Activated CD4-positive, CD25-positive, alpha-beta regulatory T cell (primary cell): ENCODE measurements at places on chromosomes 7 and 10.

- DNase-seq: no peak
These were observed 98.1 kb downstream of the CCDC71L start for GRCh38 chr7:106562711-106563366.

- no peak for DNase-seq
These were observed 47.7 kb downstream of the TBXAS1 start for GRCh38 chr7:139876622-139877283.

DNA sequence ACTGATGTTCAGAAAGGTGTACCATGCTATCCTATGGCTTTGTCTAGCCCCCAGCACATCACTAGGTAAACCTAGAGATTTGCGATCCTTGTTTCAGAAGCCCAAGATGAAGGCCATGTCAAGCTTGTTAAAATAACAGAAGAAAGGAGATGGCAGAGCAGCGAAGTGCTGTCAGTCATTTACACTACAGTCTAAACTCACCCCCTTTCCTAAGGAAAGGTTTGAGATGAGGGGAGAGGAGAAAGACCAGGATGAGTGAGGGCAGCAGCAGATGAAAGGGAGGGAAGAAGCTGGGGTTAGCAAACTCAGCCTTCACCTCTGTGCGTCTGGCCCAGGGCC is 74.8 kb downstream of the PROSER2 start:
- DNase-seq: no peak

DNA sequence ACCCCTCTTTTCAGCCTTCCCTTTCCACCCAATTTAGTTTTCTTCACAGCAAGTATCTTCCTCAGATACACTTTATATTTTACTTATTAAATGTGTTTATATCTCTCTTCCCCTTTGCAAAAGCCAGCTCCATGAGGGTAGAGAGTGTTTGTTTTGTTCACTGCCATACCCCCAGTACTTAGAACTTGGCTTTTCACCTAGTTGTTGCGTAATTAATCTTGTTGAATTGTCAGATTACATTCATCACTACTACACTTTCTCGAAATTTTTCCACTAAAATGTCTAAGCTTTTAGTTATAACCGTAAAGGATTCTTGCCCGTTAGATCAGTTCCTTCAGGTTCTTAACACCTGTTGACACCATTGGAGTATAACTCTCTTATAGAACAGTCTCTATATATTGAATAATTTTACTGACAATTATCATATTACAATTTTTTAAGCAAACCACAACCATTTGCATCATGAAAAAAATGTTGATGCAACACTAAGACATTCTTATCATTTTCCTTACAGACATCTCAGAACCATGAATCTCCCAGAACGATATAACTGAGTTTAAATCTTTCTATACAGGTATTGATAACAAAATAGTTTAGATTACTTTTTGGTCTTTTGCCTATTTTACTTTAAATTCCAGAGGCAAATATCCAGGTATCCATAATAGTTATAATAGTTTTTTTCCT is 29.9 kb downstream of the VWDE start:
- DNase-seq: no peak

GRCh38 chr10:105857268-105858264 is 1216.5 kb downstream of the SORCS3 start:
- DNase-seq: no peak

GRCh38 chr7:102860351-102860811 is 52.4 kb upstream of the LRRC17 start:
- no peak for DNase-seq

DNA sequence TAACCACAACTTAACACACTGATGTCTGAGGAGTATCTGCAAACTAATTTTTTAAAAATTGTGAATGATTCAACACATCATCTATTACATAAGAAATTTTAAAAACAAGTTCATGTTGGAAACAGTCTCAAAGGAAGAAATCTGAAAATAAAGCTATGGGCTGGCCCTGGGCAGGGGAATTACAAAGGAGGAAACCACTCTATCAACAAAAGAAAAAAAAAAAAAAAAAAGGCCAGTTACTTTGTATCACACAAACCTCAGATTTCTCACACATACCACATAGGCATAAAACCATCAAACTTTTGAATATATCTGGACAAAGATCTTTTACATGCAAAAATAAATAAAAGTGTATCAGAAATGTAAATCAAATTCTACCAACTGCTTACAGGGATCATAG is 20.8 kb downstream of the TIAL1 start:
- no peak for DNase-seq

- DNase-seq: no peak
These were observed 104.4 kb upstream of the ZNF92 start for GRCh38 chr7:65269150-65269856.

- DNase-seq: no peak
These were observed 324.6 kb upstream of the IGFBP3 start for GRCh38 chr7:46245586-46246111.

DNA sequence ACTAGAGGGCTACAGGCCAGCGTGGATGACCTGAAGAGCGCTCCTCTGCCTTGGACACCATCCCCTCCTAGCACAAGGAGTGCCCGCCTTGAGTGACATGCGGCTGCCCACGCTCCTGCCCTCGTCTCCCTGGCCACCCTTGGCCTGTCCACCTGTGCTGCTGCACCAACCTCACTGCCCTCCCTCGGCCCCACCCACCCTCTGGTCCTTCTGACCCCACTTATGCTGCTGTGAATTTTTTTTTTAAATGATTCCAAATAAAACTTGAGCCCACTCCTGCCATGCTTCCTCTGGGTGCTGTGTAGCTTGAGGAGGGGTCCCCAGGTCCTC is 4.5 kb downstream of the SNCG start:
- DNase-seq: no peak

GRCh38 chr7:101598422-101598985 is 30.6 kb downstream of the MYL10 start:
- no peak for DNase-seq
